ENCODE measurements at places on chromosomes 3 and 15.

DNA sequence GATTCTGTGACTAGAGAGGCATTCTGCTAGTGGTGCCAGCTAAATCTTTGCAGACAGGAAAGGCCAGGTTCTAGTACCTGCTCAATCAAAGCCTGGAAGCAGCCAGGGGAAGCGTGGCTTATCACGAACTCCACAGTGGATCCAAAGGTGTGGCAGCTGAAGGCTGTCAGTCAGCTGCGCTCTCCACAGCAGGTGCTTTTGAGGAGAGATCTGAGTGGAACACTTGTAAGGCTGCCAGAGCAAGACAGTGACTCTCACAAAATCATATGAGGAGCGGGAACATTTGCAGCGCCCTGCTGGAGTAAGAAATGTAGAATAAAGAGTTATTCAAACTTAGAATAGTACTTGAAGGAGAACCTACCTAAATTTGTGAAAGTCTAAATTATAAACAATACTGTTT is 5.0 kb upstream of the DPH6 start:
- DNase-seq: no peak

DNA sequence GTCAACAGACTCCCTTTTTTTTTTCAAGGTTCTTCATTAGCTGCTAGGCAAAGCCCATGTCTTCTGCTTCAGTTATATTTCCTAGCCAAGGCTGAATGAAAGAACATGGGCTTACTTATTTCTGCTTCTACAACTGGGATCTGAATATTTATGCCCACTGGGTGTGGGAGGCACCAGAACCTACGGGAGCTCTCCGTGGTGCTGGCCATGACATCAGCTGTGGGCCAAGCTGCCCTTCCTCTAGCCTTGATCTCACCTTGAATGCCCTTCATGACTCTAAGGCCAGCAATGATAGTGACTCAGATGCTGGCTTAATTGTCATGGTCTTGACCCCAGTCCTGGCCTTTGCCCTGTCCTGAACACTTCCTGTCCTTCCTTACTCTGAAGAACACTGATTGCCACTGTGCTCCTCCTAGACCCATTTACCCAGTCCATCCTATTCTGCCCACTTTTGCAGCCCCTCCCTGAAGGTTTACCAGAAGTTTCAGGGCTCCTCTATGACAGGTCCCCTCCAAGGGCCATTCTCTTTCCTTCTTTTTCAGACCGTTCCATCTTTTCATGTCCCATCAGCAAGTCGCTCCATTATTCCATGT is 32.8 kb upstream of the PRR20G start:
- no peak for DNase-seq

DNA sequence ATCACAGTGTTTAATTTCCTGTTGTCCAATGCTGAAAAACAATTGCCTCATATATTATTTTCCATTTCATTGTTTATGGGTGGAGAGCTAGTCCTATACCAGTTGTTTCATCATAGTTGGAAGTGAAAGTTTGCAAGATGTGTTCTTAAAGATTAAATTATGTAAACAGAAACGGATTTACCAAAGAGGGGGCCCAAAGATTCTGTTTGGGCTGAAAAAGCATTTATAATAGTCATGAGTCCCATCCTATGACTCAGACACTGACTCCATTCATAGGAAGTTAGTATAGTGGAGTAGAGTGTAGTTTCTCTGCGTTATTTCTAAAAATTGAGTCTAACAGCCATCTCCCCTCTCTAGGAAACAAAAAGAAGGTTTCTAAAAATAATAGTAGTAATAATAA is 24.3 kb downstream of the NFKBIZ start:
- DNase-seq: no peak

DNA sequence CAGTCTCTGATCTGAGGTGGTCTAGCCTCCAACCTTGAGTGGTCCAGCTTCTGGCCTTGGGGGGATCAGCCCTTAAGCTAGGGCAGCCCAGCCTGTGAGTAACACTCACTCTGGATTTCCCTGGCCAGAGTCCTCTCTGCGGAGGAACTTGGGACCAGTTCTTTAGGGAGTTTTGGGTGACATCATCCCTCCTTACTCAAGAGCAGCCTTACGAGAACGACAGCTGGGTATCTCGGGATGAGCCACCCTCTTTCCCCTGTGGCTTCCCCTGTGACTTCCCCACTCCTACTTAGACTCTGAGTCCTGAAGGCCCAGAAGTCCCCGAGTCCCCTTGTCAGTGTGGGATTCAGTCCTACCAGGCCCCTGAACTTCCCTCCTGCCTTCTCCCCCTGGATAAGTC is 10.2 kb upstream of the PLXND1 start:
- DNase-seq: no peak

DNA sequence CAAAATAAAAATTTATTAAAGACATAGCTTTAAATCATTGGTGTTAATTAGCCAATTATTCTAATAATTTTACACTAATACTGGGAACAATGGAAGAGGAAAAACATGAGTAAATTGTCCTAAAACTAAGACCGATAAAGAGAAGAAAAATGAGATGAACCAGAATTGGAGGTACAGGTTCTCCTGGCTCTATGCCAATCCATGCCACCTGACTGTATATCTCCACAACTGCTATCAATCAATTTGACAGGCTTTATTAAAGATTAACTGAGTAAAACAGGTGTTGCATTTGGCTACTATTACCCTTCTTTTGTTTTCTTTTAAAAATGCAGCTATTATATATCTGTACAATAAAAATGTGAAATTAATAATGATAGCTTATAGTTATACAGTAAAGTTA is 850.0 kb downstream of the CADM2 start:
- DNase-seq: no peak

- no peak for DNase-seq
These were observed 499.4 kb downstream of the ROBO1 start for GRCh38 chr3:79268422-79268821.

- DNase-seq: no peak
These were observed 143.6 kb downstream of the OTOL1 start for GRCh38 chr3:161640181-161640580.

DNA sequence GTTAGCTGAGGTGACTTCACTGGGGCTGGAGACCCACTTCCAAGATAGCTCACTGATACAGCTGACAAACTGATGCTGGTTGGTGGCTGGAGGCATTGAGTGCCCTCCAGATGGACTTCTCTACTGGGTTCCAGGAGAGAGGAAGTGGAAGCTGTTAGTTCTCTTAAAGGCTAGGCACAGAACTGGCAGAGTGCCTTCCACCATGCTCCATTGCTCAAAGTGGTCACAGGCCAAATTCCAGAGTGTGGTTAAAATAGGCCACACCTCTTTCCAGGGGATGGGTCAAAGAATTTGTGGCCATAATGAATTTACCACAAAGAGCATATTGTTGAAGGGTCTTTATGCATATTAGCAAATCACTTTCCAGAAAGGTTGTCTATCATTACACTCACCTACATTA is 74.2 kb downstream of the NMD3 start:
- no peak for DNase-seq

DNA sequence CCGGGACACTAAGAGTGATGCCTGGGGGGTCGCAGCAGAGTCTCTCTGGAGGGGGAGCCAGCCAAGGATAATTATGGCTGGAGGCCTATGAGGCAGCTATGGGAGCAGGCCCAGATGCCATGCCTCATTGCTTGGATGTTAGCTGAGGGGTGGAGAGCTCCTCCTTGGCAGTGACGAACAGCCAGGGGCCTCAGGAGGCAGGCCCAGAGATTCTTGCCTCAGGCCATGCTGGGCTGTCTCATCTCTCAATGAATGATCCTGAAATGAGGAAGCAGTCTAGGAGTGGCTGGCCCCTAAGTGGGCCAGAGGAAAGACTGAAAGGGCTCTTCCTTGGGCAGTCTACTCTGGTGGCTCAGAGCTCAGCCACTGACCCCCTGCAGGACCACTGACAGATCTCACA is 21.3 kb downstream of the KIF9 start:
- DNase-seq: no peak

DNA sequence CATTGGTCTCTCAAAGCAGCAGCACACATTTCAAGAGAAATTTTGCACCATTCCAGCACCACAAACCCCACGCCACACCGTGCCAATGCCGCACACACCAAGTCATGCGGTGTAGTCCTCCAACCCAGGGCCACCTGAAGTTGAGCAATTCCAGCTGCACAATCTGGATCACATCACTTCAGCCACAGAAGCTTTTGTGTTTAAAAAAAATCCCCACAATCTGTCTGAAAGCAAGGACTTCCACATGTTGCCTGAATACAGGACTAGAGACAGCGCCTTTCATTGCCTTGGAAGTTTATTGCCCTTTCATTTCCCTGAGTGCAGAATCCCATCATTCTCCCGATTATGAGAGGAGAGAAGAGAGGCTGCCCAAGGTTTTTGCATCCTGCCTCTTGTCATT is 175.6 kb upstream of the BCL6 start:
- DNase-seq: no peak

DNA sequence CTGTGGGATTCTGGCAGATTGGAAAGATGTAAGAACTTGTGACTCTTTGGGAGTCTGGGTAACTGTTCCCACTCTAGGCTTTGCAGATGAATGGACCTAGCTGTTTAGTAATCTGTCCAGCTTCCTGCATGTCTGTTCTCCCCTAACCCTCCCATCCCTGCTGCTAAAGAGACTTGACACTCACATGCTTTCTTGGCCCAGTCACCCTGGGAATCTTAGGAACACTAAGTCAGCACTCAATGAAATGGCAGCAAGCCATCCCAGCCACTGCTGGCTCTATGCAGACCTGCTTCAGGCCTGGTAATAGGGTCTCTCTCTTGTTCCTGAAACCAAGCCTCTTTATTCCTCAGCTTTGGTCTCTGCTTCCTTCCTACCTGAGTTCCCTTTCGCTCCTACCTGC is 63.7 kb upstream of the THSD4 start:
- DNase-seq: no peak

GRCh38 chr15:68471541-68471940 is 39.6 kb upstream of the ITGA11 start:
- DNase-seq: no peak

GRCh38 chr3:100213891-100214573 is 46.8 kb upstream of the TBC1D23 start:
- DNase-seq: no peak

GRCh38 chr3:28835751-28836150 is 445.1 kb upstream of the RBMS3 start:
- no peak for DNase-seq

GRCh38 chr3:187360596-187360995 is 7.6 kb upstream of the RTP4 start:
- no peak for DNase-seq

DNA sequence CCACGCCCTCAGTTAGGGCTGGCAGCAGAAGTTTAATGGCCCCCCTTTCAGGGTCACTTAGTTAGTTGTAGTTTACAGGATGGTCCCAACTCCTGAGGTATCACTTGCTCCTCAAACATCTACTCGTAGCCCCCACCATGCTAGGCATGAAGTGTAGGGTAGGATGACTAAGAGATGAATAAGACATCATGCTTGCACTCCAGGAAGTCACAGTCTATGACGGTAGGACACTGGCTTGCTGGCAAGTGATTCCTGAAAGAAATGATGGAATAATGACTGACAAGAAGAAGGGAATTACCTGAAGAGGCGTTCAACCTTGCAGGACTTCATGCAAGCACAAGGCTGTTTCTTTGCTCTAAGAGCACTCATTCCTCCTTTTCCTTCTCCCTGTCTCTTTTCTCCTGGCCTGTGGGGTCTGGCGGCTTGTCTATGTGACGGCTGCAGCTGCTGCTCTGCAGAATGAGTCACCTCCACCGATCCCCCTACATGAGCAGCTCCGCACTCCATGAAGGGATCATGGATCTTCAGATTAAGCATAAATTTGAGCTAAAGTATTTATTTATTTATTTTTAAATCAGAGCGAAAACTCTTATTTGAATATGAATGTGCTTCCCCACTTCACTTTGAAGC is 82.9 kb upstream of the BOC start:
- no peak for DNase-seq

DNA sequence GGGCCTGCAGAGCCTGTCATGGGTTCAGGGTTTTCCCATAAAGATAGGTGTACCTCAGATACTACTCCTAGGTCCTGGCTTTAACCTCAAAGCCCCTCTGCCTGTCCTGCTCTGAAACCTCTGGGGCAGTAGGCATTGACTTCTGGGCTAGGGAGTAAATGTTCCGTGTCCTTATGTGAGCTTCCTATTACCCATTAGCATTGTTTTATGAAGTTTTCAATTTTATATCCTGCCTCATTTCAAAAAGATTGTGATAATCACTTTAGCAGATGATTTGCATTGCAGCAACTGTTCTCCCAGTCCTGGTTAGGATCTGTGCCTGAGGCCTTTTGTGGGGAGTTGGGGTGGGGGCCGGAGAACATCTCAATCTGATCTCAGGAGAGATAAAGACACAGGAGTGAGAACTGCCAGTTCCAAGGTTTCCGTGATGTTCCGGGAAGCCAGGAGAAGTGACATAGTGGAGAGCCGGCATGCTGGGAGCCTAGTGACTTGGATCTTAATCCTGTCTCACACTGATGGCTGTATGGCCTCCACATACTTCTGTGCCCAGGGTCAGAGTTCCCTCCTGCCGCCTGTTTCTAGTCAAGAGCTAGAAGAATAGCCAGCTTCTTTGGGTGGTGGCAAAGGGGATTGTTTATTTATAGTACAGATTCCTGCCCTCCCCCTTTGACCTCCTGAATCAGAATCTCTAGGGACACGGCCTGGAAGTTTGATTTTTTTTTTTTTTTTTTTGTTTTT is 10.6 kb downstream of the TPM1 start:
- DNase-seq: no peak

DNA sequence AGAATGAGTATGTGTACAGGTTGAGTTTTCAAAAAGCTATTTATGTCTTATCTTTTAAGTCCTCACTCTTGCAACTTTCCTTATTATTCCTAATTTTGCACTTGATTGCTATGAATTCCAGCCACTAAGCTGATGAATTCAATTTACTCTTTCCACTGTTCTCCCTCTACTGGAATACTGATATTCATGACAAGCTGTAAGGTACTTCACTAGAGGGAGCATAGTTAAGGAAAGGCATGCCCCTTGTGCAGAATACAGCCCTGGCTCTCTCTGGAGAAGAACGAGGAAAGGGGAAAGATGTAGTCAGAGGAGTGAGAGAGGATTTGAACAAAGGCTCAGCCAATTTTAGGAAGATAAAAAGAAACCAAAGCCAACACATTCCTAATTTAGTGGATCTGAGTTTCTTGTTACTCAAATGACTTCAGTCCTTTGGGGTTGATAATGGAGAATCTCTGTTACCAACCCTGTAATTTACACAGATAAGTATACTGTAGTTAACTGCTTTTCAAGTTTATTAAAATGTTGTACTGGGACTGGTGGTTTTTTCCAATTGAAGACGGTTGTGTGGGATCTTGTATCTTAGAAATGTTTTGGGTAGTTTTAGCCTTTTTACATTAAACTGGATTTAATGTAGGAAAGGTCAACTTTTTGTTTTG is 4.0 kb downstream of the SCAANT1 start:
- no peak for DNase-seq

- DNase-seq: no peak
These were observed 49.1 kb downstream of the NR1I2 start for GRCh38 chr3:119831022-119831421.

- no peak for DNase-seq
These were observed 18.1 kb upstream of the SCN10A start for GRCh38 chr3:38834110-38834509.

- DNase-seq: no peak
These were observed 28.6 kb upstream of the ANKDD1A start for GRCh38 chr15:64883100-64883581.

- no peak for DNase-seq
These were observed 66.8 kb downstream of the FAIM start for GRCh38 chr3:138675393-138675792.
